ENCODE measurements at places on chromosomes 5 and 9.

DNA sequence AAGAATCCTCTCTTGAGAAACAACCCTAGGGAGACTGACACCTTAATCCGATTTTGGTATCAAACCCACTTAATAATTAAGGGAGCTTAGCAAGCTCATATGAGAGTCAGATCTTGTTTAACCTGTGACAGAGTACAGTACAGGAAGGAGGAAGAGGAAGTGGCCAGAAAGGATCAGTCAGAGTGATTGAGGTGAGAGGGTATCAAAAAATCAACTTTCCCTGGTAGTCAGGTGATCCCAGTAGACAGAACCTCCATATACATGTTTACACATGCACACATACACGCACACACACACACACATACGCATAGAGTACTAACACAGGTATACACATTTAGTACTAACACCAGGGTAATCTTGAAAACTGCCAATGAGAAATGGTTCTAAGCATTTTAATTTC lies 56.8 kb downstream of the GLIS3 start:
- DNase-seq = peak; percentile 15

DNA sequence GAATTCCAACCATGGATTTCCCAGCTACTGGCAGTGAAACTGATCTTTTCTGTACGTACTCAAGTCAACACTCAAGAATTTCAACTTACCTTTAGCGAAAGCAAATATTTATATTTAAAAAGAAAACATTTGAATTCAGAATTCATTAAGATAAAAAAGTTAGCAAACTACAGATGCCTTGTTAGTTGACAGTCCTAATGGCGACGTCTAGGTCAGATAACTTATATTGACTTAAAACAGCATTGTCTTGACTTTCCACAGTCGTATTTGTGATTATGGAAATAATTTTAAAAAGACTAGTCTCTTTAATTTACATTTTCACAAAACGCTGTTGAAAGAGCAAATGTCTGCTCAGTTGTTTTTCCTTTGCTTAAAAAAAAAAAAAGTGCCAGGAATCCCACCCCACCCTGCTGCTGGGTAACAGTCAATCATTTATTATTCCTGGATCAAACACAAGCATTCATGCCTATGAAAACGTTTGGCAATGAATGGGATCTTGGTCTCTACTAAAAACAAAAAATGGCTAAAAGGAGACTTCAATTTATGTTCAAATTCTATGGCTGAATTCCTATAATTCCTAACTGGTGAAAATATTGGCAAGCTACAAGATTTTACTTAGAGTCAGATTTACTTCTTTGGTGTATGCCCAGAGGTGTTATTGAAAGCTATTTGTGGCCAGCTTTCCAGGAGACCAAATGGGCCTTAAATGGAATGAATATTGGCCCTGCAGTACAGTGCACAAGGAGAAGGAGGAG lies 22.0 kb downstream of the OR2S2 start:
- no peak for DNase-seq

- DNase-seq = no peak
These were observed 3.8 kb downstream of the RANBP17 start for GRCh38 chr5:170865622-170866021.

DNA sequence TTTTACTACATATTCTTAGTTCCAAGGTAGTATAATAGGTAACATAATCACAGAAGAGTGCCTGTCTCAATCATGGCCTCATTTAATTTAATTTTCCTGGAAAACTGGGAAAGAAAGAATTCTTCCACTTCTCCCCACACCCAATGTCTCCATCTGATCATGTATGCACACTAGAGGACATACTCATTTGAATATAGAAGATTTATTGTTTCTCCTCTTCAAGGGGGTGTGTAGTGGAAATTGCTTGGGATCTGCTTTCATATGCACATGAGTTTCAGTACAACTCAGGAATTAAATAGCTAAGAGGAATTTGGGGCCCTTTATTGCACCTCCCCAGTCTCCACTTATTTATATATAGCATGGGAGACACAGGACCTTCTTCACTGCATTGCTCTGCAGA lies 285.1 kb downstream of the SH3GL2 start:
- no peak for DNase-seq

DNA sequence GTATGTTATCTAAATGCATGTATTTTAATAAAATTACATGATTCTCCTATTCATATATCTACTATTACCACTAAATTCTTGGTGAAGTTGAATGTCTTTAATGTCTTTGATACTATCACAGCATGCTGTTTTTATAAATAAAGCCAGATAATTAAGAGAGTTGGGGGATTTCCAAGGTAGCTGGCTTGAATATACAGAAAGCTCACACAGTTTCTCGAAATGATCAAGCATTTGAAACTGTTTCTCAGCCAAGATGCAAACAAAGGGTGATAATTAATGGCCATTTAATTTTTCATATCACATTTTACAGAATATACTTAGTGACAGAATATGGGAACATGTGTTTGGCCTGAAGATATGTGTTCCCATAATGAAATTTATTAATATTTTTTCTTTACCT lies 145.6 kb upstream of the CDH12 start:
- no peak for DNase-seq

GRCh38 chr5:68255305-68256120 lies 40.0 kb downstream of the PIK3R1 start:
- DNase-seq = peak; percentile 62

DNA sequence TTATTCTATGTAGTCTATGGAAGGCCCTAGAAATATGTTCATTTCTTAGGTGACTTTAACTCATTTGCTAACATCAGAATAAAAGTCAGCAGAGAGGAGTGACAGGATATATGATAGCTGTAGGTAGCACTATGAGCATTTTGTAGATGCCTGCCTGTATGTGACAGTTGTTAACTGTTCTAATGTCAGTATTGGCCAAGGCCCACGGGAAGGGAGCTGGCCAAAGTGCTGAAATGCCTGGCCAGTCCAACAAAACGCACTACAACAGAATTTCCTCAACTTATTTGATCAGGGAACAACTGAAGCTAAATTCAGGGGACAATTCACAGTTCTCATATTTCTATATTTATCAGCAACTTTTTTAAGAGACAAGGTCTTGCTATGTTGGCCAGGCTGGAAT lies 20.8 kb downstream of the SV2C start:
- DNase-seq = no peak

DNA sequence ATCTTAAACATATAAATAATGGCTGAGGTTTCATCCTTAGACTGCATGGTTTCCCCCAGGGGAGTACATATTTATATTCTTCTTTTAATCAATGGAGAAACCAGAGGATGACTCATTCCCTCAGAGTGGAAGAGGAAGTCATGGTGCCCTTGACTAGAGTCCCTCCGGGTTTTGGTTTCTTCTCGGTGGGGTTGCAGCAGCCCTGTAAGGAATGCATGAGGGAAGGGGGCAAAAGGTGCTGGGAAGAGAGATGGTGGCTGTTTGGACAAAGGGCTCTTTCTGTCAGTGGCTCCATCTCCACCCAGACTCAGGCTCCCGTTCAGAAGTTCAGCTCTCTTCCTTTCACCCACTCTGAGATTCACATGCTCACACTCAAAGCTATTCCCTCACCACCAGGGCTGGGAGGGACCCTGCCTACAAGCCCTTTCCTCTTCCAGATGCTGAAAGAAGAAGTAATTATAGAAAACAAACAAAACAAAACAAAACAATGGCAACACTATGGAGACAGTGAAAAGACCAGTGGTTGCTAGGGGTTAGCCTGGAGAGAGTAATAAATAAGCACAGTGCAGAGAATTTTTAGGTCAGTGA lies 129.8 kb upstream of the IL12B start:
- no peak for DNase-seq

- no peak for DNase-seq
These were observed 1.4 kb downstream of the PBX3 start for GRCh38 chr9:125748446-125749099.

DNA sequence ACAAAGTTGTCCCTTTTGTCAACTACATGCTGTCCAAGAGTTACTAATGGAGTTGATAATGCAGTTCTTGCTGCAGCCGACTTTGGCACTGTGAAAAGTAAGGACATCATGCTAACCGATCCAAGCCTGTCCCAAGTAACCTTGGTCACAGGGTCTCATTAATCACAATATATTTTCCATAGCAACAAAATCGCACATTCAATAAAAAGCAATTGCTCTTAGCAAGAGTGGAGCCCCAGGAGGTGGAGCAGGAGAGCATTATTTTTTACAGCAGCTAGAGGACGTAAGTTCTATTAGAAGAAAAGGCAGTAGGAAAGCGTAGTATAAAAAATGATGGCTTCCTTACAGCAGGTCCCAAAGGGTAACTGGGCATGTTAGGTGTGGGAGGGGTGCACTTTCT lies 570.3 kb downstream of the EBF1 start:
- DNase-seq = no peak

GRCh38 chr5:73434461-73434860 lies 14.1 kb downstream of the FOXD1 start:
- DNase-seq = no peak

GRCh38 chr5:173514661-173515060 lies 101.8 kb downstream of the BOD1 start:
- no peak for DNase-seq

DNA sequence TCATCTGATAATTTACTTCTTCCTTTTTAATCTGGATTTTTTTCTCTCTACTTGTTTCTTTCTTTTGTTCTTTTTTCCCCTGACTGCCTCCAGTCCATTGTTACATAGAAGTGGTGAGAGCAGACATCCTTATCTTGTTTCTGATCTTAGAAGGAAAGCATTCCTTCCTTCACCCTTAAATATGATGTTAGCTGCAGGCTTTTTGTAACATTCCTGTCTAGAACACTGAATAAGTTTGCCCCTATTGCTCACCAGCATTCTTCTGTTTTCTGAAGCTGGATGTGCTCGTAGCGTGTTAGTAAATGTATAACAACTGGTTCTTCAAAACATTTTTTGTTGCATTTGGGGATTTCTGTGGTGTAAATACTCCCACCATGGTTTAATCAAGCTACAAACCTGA lies 136.7 kb upstream of the NFIL3 start:
- no peak for DNase-seq

DNA sequence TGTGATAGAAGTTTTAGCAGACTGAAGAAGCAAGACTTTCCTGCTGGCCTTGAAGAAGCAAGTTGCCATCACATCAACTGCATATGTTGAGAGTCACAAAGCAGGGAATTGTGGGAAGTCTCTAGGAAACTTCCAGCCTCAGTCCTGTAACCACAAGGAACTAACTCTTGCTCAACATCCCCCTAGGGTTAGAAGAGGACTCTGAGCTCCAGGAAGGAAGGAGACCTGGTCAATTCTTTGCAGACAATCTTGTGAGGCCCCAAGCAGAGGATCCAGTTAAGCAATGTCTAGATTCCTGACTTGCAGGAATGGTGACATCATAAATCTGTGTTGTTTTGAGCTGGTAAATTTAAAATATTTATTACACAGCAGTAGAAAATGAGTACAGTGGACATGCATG lies 18.6 kb upstream of the ZNF366 start:
- DNase-seq = no peak

- no peak for DNase-seq
These were observed 148.2 kb upstream of the CHD1 start for GRCh38 chr5:99076723-99077640.

DNA sequence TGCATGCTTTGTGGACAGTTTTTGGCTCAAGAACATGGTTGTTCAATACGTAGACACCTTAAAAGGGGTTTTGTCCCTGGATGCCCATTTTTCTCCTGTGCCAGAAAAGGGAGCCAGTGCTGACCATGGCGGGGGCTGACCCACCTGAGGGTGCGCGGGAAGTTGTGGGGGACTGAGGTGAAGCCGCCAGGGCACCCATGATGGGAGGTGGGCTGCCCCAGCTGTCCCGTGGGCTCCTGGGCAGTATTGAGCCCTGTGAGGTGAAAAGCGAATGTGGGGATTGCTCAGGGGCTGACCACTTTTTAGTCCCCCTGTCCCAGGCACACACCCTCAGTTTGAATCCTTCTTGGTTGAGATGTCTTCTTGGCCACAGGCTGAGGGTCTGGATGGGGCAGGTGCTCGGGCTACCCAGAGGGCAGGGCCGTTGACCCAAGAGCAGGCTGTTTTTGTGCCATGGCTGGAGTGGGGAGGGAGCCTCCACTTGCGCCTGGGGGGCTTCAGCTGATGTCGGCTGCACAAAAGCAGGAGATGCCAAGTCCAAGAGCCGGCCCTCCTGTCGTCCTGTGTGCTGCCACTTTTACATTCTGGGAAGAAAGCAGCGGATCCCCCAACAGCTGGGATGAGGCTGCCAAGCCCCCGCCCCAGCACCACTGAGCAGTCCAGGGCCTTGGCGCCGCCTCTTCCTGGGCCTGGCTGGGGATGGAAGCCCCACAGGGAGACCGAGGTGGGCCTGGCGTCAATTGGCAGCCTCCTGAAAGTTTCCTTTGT lies 120.1 kb downstream of the WNK2 start:
- no peak for DNase-seq

DNA sequence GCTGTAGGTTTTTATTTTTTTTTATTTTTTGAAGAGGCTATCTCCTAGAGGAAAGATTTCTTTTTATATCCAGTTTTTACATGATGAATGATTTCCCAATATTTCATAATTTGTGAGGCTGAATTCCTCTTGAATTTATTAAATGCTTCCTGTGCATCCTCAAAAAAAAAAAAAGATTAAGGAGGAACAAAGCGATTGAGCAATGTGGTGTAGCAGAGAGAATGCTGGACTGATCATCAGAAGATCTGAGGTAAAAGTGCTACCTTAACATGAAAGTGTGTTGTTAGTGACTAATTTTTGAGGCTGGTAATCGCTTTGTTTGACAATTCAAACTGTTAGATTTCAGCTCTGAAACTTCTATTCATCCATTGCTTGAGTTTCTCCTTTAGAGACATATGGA lies 125.1 kb downstream of the ESM1 start:
- DNase-seq = no peak

DNA sequence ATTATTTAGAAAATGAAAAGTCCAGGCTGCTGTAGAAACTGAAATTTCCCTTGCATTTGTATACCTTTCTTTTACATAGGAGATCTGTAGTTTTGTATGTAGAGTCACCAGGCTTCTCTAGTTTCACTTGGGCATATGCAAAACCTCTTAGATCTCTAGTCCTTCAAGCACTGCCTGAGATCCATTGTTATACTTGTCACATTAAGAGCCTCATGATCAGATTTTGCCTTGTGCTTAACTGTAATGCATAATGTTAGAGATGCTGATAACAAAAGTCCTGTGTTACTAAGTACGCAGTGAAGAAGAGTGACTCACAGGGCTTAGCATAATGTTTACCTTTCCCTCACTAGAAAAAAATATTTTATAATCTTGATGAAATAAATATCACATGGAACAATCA lies 250.2 kb downstream of the CYLC2 start:
- no peak for DNase-seq

DNA sequence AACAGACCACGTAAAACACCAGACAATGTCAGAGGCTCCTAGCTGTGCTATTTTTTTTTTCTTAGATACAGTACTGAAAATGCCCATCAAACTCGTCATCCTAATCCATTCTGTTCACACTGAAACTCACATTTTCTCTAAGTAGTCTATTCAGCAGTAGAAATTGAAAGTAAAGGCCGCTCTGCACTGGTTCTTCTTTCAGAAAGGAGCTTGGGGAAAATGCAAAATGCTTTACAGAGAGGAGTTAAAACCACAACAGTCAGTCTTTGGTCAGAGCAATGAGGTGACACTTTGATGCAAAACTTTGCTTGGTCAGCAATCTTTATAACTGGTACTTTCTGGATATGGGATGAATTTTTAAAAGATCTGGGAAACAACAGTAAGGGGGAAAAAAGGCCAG lies 43.8 kb upstream of the SUSD1 start:
- DNase-seq = no peak
